ENCODE measurements at places on chromosomes 16 and 17.

- peak; percentile 62 for DNase-seq
Measured at GRCh38 chr17:59572301-59572924, 7.0 kb downstream of the DHX40 start.

DNA sequence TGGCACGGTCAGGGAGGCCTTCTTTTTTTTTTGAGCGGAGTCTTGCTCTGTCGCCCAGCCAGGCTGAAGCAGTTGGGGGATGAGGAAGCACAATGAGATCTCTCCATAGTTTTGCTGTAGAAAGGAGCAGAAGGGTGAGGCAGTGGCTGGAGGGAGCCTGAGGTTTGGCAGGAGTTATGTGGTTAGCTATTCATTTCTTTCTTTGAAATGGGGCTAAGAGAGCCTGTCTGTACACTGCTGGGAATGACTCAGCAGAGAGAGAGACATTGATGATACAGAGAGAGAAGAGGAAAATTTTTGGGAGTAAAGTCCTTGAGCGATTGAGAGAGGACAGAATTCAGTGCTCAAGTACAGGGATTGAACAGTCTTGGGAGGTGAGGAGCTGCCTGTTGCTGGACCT lies 22.1 kb downstream of the NOS2 start:
- DNase-seq: peak; percentile 57

GRCh38 chr17:33183487-33184026 lies 109.5 kb downstream of the ASIC2 start:
- no peak for DNase-seq

- DNase-seq: no peak
Measured at GRCh38 chr17:17025621-17026020, 16.6 kb upstream of the MPRIP start.

DNA sequence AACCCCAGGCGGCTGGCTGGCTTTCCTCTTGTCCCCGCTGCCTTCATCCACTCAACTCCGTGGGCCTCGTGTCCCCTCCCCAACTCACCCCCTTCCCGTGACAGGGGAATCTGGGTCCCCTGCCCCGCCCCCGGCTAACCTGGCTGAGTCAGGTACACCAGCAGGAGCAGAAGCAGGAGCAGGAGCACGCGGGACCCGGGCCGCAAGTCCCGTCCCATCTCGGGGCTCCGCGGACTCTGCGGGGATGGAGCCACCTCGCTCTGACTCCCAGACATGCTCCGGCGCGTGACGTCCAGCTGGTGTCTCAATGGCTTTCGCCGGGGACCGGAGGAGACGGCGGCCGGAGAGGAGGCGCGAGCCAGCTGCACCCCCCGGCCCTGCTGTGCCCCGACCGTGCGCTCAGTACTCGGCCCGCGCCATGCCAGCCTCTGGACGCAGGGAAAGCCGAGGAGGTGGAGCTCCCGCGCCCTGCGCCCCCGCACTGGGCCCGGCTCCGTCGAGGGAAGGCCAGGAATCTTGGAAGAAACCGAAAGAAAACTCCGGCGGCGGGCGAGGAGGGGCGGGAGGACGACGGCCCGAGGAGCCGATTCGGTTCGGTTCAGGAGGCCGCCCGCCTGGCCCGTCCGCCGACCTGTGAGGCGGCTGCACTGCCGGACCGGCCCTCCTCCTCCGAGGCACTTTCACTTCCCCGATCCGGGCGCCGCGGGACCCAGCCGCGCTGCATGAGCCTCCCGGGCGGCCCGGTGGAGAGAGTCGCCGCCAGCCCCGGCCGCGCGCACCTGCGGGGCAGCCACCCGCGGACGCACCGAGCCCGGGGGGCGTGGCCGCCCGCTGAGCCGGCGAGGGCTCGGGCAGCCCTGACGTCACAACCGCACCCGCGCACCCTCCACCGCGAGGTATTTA lies at the start of the genes CXCL16 and ZMYND15:
Gene CXCL16 (minus strand): TSS at position 807 of the 903 bp plus-strand sequence. CDS start 589 bp downstream, at position 218.
Gene ZMYND15 (plus strand): TSS at position 712 of the 903 bp plus-strand sequence. CDS start 716 bp downstream, outside the sequence.
- DNase-seq: peak; percentile 48

DNA sequence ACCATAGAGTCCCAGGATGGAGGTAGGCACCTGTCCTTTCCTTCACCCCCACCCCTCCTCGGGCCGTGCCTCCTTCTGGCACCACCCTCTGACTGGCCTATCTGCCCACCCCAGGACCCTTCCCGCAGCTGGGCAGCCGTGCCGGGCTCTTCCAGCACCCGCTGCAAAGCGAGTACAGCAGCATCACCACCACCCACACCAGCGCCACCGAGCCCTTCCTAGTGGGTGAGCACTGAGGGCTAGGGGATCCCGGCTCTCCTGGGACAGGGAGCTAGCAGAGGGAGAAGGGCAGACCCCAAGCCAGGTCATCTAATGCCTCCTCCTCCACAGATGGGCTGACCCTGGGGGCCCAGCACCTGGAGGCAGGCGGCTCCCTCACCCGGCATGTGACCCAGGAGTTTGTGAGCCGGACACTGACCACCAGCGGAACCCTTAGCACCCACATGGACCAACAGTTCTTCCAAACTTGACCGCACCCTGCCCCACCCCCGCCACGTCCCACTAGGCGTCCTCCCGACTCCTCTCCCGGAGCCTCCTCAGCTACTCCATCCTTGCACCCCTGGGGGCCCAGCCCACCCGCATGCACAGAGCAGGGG lies 7.8 kb downstream of the GALK1 start:
- no peak for DNase-seq
